ENCODE measurements at places on chromosomes 1 and 21.

- no peak for DNase-seq
Observed at GRCh38 chr1:1370771-1371300, 4.2 kb downstream of the AURKAIP1 start.

- no peak for DNase-seq
Observed at GRCh38 chr1:205370780-205371179, 14.1 kb upstream of the KLHDC8A start.

- no peak for DNase-seq
Observed at GRCh38 chr1:168613038-168613451, 36.6 kb downstream of the XCL1 start.

DNA sequence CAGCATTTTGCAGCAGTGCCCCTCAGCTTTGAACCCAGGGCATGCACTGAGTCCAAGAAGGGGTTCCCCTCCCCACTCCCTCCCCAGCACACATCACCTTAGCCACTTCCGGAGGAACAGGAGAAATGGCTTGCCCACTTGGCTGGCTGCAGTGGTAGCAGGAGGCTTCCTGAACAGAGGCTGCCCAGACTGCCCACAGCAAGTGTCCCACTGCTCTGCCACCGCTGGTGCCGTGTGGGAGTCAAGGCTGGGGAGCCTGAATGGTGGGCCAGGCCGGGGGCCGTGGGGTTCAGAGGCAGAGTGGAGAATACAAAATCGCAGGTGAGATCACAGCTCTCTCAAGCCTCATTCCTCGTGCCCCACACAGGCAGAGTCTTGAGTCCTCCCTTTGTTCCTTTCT lies 34.5 kb downstream of the CD247 start:
- DNase-seq, result no peak

GRCh38 chr1:171352554-171352953 lies 38.6 kb downstream of the FMO4 start:
- DNase-seq, result no peak

DNA sequence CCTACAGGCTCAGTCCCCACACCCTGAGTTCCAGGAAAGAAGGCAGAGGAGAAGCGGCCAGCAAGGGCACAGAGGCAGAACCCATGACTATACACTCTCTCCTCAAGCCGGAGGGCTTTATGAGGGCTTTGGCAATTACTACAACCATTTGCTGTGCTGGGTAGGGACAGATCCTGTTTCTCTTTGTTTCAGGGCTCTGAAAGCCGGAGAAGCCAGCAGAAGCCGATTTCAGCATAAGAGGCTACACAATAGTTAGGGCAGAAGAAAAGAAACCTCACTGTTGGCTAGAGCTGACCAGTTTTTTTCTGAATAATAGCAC lies 13.9 kb downstream of the GPR3 start:
- DNase-seq, result no peak

DNA sequence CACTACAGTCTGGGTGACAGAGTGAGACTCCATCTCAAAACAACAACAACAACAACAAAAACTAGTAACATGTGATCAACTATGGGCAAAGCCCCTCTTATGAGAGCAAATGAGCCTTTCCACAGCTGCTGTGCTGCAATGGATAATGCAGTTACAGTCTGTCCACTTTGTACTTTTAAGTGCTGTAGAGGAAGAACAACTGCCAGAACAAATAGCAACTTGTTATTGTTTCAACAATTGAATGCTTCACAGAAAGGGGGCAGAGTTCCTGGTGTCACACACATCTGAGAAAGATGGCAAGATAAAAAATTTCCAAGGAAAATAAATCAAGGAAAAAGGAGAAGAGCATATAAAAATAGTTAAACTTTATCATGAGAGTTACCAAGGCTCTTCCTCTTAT lies 243.6 kb upstream of the DMRTA2 start:
- DNase-seq, result no peak

DNA sequence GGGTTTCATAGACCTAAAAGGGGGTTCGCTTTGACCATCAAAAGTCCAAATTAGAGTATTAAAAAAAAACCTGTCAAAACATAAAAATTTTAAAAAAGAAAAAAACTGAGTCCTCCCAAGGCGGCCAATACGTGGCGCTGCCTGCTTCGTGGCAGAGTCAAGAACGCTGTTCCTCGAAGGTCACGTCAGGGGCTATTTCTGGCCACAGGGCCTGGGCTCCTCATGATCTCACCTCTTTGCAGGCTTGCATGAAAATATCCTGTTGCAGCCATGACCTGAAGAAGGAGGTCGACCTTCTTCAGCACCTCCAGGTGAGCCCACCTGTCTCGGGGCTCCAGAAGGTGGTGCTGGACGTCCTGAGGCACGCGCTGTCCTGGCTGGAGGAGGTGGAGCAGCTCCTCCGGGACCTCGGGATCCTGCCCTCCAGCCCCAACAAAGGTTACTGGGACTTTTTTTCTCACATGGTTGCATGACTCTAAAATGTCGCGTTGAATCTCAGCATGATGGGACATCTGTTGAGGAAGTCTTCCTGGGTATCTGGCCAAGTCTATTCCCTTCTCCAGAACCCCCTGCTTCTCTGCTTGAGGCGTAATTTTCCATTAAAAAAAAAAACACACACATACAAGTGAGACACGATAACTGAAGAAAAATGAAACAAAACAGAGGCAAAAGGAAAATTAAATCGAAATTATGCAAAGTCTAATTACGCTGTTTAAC lies 80.4 kb upstream of the EFHD2 start:
- DNase-seq, result peak; percentile 34

DNA sequence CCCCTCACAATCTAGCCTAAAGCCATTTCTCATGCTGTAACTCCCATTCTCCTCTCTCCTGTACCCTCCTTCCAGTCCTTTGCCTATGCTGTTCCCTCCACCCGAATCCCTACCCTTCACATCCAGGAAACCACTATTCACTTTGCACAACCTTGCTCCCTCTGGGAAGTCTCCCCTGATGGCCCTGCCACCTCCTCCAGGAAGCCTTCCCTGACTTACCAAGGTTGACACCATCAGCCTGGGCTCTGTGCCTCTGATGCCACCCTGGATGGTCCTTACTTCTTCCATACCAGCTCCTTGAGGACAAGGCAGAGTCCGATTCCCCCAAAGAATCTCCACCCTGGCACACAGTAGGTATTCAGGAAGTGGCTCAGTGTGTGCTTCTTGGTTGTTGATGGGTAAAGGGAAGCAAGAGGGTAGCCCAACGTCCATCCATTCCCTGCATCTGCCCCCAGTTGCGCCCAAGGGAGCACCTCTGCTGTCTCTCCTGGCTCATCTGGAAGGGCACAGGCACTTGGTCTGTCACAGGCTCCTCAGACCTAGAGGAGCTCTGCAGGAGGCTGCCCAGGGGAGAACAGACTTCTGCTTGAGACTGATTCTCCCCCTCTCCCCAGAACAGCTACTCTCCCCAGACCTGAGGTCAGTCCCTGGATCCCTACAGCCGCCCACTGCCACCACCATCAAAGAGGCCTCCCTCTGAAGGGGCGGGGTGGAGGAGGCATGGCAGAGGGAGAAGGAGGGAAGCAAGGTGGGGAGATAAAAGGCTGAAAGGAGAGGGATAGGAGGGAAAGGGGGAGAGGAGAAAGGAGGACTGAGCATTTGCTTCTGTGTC lies 36.1 kb upstream of the ZC3H12A start:
- DNase-seq, result no peak

GRCh38 chr21:26148071-26148839 lies 22.3 kb downstream of the APP start:
- DNase-seq, result no peak

DNA sequence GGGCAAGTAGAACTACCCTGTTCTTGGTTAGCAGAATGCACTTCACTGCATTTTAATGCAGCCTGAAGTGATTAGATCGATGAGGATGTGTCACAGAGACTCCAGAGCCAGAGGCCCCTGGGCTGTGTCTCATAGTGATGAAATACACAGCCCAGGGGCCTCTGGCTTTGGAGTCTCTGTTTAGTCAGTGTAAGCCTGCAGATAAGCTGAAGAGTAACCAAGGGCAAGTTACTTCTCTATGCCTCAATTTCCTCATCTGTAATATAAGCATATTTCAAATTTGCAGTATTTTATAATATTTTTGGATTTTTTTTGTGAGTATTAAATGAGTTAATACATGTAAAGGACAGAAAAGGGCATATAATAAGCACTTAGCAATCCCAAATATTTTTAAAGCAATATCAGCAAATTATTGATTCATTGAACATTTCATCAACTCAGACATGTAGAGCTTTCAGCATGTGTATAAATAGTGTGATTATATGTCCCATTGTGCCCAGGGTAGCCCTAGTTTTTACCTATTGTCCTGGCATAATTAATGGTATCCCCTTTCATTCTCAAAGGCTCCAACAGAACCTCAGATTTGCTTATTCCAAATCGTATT lies 23.6 kb upstream of the APOBEC4 start:
- DNase-seq, result no peak

DNA sequence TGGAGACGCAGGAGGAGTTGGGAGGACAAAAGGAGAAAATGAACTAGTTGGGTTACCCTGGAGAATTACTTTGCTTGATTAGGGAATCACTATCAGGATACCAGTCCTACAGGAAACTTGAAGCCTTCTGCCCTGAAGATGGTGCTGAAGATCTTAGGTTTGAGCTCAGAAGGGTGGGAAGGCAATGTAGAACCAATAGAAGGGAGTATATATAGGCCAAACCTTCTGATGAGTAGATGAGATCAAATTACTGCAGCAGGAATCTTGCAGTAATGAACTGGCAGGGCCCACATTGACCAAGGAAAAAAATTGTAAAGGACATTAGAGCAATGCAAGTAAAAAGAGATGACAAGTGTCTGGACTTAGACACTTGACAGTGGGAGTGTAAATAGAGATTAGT lies 116.3 kb upstream of the CACYBP start:
- peak; percentile 47 for DNase-seq

GRCh38 chr1:2560299-2561073 lies 4.3 kb downstream of the TNFRSF14 start:
- no peak for DNase-seq

GRCh38 chr21:46549650-46550049 lies 55.2 kb downstream of the S100B start:
- no peak for DNase-seq

GRCh38 chr1:67716800-67717199 lies 31.8 kb downstream of the GADD45A start:
- DNase-seq, result no peak

GRCh38 chr1:184022668-184023067 lies 14.9 kb downstream of the COLGALT2 start:
- DNase-seq, result no peak

GRCh38 chr1:84095308-84095707 lies 48.8 kb upstream of the PRKACB start:
- DNase-seq, result no peak

DNA sequence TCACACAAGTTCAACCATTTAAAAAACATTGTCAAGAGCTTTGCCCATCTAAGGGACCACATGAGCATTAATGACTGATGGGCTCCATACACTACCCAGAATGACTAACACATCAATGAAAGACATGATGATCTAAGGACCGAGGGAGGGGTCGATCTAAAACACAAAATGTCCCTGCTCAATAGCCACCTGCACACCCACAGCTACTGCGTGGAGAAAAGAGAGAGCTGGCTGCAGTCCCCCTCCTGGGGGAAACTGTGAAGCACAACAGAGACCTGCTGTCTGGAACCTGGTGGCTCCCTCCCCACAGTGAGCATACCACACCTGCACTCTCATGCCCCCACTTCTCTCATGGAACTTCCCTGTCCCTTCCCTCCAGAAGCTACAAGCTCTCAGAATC lies 130.1 kb upstream of the ERG start:
- no peak for DNase-seq

- DNase-seq, result no peak
Observed at GRCh38 chr1:43048601-43049011, 89.9 kb upstream of the SLC2A1 start.

DNA sequence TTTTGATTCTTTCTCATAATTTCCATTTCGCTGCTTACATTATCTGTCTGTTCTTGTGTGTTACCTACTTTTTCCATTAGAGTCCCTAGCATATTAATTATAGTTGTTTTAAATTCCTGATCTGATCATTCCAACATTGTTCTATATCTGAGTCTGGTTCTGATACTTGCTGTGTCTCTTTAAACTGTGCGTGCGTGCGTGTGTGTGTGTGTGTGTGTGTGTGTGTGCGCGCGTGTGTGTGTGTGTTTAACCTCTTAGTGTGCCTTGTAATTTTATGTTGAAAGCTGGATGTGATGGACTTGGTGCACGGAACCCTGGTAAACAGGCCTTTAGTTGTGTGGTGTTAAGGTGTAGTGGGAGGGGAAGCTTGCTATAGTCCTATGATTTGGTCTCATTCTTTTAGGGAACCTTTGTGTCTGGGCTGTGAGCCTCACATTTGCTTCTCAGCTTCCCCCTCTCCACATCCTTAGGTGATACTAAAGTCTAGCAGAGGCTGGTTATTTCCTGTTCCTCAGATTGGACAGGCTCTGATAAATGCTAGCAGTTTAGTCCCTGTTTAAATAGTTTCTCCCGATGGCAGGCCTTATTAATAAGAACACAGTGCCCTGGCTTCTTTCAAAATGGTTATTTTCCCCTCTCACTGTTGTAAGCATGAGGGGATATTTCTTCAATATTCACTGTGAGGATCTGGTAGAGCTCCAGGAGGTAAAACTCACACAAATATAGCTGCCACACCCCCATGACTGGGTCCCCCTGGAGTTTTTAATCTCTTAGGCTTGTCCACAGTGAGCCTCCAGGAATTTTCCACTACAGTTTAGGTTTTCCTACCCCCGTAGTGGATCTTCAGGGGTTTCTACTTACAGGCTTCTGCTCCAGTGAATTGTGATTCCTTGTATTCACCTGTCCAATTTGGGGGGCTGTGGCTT lies 118.3 kb downstream of the GALNT2 start:
- DNase-seq, result no peak

GRCh38 chr1:223152399-223152798 lies 9.4 kb upstream of the TLR5 start:
- no peak for DNase-seq

- DNase-seq, result no peak
Observed at GRCh38 chr21:18776936-18777335, 373.4 kb upstream of the TMPRSS15 start.

GRCh38 chr1:54099061-54099610 lies 45.7 kb downstream of the TCEANC2 start:
- no peak for DNase-seq

GRCh38 chr1:197486946-197487345 lies 218.9 kb downstream of the CRB1 start:
- DNase-seq, result no peak

DNA sequence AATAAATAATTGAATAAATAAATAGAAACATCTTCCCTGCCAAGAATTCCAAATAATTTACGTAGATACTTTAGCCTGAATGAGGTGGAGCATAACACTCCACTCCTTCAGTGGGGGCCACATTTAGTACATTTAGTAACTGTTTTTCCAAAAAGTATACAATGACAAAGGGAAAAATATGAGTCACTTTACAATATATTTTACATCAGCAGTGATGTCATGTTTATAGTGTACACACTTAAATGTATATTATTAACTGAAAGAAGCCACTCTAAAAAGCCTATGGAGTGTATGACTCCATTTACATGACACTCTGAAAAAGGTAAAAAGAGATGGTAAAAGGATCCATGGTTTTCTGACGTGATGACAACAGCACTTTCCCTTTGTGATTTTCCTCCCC lies 344.5 kb upstream of the GREM2 start:
- DNase-seq, result no peak

DNA sequence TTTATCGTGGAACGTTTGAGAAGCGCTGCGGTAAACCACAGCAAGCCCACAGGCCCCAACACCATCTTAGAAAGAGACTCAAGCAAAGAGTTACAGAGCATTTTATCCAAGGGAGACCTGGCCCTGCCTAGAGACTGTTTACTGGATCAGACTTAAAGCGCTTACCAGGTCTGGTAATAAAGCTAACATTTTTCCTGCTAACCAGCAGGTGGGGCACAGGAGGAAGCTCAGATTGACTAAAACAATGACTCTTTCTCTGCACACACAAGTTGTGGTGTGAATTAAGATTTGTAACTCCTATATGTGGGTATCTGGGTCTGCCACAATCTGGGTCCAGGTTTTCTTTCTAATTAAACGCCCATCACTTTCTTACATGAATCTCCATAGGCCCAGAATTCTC lies 136.5 kb upstream of the ETS2 start:
- peak; percentile 69 for DNase-seq

Data from Karpas-422 (cell line).